ENCODE measurements at places on chromosomes 13 and 19.

GRCh38 chr19:30799865-30800755 lies 427.9 kb downstream of the ZNF536 start:
- peak; percentile 73 for DNase-seq

GRCh38 chr13:88526853-88527215 lies 855.7 kb downstream of the SLITRK5 start:
- DNase-seq: no peak

- DNase-seq: no peak
Observed at GRCh38 chr13:50322006-50322405, 306.8 kb downstream of the KCNRG start.

DNA sequence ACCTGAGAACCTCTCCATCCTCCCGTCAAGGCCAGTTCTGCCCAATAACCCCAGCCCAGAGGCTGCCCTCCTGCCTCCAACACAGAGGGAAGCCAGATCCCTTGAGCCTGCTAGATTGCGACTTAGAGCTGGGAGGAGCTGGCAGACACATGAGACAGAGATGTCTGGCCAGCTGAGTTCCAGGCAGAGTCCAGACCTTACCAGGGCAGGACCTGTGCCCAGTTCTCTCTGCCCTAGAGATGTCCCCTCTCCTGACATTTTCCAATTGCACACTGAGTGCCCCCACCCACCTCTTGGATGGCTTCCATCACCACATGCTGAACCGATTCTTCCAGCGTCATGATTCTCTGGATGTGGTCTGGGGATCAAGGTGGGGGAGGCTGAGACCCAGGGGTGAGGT lies 3.0 kb downstream of the HOOK2 start:
- no peak for DNase-seq

DNA sequence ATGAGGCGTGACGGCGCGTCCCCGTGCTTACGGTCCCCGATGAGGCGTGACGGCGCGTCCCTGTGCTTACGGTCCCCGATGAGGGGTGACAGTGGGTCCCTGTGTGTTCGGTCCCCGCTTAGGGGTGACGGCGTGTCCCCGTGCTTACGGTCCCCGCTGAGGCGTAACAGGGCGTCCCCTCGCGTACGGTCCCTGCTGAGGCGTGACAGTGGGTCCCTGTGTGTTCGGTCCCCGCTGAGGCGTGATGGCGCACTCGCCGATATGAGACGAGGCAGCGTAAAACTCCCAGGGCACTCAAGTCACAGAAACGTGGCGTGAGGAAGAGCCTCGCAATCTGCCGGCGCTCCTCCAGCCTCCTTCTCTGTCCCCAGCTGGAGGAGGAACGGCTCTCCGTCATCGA lies 20.9 kb downstream of the CFAP97D2 start:
- peak; percentile 48 for DNase-seq

DNA sequence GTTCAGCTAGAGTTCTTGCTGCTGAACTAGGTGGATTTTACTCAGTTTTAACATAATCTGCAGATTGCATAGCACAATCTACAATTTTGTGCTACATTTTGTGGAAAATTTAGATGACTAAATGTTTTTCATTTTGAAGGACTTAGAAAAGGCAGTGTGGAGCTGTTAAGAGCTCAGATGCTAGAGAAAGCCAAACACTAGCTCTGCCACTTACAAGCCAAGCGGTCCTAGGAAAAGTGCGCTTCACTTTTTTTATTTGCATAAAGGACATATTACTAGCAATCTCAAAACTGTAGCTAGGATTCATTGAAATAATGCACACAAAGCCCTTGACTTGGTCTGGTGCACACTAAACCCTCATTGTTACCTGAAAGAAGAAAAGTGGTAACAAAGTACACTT lies 8.1 kb upstream of the CSNK1A1L start:
- DNase-seq: no peak

GRCh38 chr13:36601186-36601585 lies 72.6 kb upstream of the SERTM1 start:
- no peak for DNase-seq

DNA sequence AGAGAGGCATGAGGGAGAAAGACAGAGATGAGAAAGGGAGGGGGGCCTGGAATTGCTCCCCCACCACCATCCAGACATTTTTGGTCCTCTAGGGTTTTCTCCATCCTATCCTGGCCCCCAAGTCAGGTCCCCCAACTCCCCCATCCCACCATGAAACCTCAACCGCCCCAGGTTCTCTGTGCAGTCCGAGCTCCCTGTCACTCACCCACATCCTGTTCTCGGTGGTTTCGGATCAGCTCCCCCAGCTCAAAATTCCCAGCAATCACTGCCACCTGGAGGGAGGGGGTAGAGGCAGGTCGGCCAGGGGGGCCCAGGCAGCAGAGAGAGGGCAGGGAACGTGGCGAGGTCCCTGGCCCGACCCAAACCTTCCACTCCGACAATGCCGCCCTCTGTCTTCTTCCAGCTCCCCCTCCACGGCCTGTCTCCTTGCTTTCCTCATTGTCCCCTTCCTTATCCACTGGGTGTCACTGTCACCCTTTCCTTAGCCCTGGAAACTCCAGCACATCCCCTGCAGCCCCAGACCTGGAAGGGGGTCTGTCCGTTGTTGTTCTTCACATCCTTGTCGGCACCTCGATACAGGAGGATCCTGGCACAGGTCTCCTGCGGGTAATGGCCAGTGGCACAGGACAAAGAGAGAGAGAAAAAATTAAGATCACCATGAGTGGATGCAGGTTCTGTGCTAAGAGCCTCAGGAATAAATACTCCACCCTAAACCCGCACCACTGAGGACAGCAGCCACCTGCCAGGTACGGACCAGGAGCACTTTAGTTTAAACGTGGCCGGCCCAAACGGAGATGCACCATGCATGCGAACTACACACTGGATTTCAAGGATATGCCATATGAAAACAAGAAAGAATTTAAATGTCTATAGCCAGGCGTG lies 15.4 kb downstream of the SHANK1 start:
- DNase-seq: no peak

DNA sequence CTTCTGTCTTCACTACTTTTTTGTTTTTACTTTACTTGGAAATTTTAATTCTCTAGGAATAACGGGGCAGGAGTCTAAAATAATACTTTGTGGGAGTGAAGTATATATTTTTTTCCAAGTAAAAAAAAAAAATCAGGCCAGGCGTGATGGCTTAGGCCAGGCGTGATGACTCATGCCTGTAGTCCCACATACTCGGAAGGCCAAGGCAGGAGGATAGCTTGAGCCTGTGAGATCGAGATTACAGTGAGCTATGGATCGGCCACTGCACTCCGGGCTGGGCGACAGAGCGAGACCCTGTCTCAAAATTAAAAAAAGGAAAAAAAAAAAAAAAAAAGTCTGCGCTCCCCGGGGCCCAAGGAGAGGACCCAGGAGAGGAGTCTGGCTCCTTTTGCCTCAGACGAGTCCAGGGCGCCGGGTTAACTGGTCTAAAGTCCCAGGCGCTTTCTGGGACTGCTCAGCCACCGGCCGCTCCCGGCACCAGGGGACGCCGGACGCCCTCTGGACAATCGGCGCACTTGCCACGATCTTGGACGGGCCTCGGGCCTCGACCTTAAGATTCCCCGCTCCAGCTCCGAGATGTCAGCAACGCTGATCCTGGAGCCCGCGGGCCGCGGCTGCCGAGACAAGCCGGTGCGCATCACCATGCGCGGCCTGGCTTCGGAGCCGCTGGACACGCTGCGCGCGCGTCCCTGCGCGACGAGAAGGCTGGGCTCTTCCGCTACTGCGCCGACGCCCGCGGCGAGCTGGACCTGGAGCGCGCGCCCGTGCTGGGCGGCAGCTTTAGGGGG lies 2.7 kb upstream of the ZFP82 start:
- DNase-seq: peak; percentile 29

DNA sequence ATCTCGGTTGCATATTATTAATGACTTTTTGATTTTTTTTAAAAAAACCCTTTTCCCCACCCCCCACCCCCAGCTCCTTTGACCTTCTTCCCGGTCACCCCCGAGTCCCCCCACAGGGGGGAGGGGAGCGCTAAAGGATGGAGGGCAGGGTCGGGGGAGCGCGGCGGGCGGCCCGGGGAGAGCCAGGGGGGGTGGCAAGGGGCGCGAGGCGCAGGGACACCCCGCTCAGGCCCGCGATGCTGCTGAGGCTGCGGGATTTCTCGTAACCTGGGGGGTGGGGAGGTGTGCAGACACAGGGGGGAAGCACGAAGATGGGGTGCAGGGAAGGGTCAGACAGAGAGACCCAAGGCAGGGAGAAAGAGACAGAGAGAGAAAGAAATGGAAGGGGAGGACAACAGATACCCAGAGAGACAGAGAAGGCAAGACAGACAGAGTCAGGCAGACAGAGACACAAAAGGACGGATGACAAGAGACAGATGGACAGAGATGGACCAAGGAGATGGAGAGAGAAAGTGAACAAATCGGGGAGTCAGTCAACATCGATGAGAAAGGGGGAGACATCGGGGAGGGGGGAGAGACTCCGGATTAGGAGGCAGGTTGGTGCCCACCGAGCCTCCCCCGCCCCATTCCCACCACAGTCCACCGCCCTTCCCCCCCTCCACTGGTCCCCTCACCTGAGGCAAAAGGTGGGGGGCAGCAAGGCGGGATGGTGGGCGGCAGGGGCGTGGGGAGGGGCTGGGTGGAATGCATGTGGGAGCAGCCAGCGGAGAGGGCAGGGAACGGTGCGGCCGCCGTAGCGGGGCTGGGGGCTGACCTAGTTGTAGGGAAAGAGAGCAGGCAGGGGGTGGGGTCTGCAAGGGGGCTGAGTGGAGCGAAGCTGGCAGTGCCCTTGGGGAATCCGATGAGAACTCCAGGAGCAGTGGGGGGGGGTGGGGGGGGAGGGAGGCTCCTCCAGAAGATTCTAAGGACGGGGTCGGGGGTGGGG lies 14.2 kb downstream of the KCNC3 start:
- DNase-seq: no peak

DNA sequence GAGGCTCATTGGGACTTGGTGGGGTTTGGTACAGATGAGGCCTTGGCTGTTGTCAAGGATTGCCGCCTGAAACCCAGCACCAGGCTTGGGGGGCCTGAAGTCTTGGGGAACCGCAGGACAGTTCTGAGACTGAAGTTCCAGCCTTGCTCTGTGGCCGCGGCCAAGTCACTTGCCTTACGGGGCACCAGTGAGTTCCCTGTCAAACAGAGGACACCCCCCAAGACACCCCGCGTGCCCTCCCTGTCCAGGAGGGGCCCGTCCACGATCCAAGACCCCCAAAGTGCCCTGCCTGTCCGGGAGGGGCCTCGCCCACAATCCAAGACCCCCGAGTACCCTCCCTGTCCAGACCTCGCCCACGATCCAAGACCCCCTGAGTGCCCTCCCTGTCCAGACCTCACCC lies 2.5 kb downstream of the CDC34 start:
- no peak for DNase-seq

DNA sequence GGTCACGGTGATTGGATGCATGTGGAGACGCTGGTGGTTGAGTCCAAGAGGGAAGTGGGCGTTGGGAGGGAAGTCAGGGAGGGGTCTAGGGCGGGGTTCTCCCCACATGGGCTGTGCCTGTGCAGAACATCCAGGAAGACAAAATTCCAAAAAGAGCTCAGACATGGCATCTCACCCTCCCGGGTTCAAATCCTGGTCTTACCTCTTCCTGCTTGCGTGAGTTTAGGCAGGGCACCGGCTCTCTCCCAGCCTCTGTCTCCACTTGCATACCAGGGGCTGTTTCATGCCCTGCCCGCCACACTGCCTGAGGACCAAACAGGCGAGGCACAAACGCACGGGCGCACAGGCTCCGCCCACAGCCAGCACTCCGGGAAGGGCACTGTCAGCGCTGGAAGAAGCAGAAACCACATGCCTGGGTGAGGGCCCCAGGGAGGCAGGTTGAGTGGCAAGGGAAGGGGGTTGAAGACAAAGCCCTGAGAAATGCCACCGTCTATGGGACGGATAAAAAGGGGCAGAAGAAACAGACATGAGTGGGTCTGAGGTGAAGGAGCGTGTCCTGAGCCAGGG lies 123.6 kb upstream of the SOX1 start:
- no peak for DNase-seq

- no peak for DNase-seq
Observed at GRCh38 chr13:113184568-113185440, 23.7 kb downstream of the PCID2 start.

- no peak for DNase-seq
Observed at GRCh38 chr19:15035795-15036311, 13.4 kb upstream of the CASP14 start.

DNA sequence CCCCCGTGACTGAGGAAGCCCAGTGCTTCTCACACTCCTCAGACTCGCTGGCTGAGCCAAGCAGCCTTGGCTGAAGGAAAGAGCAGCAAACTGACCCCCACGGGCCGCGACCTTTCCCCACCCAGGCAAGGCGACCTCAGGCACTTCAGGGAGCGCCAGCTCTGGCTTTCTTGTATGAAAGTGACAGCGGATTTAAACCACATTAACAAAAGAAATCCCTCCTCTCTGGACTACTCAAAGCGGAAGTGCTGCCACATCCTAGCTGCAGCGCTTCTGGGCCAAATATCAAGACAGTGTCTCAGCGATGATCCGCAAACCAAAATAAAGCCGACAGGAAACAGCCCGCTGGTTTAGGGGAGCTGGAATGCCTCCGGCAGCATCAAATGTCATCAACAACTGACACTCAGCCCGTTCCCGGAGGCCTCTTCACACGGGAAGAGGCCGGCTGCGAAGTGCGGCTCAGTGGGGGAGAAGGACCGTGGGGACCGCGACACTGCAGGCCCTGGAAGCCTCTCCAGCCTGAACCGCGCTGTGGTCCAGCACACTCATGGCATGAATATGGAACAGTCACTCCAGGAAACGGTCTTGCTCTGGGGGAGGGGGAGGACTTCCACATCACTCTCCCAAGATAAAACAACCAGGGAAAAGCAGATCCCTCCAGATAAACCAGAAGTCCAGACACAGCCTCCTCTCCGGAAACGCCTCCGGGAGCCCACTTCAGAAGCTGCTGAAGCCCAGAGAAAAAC lies 1.4 kb downstream of the RASA3 start:
- peak; percentile 76 for DNase-seq

GRCh38 chr13:48155848-48156247 lies 60.9 kb upstream of the MED4 start:
- DNase-seq: no peak

GRCh38 chr19:41311613-41312012 lies 1.6 kb downstream of the CCDC97 start:
- no peak for DNase-seq
